ENCODE measurements at places on chromosomes 5 and 9.

DNA sequence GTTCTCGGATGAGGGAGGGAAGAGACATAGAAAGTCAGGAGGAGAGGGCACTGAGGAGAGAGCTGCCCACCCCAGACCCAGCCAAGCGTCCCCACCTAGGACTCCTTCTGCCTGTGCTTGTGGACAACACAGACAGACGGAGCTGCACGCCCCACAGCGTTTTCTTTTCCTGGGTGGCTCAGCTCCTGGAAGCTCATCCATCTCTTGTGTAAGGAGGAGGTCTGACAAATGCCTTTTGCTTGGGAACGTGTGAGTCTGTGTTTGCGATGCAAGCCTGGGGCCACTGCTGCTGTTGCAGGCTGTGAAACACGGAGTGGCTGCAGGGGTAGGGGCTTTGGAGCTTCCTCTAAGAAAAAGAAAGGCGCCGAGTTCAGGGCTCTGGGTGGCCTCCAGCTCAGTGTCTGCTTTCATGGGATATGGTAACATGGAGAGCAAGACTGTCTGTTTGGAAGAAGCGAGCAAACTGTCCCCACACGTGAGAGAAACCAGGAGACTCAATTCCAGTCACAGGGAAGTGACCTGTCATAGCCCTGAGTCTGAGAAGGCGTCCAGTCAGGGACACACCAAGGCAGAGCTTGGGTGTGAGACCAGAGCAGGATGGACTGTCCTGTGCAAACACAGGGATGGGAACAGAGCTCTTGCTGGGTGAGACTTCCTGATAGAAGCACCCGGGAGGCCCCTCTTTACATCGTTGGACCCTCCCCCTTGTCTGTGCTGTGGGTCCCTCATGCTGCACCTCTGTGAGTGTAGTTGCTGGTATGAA is 42.7 kb downstream of the GADD45G start:
- DNase-seq, result no peak

GRCh38 chr9:121261755-121262154 is 6.2 kb upstream of the GSN start:
- no peak for DNase-seq

- DNase-seq, result peak; percentile 29
Measured at GRCh38 chr5:107869438-107870115, 198.8 kb upstream of the EFNA5 start.

DNA sequence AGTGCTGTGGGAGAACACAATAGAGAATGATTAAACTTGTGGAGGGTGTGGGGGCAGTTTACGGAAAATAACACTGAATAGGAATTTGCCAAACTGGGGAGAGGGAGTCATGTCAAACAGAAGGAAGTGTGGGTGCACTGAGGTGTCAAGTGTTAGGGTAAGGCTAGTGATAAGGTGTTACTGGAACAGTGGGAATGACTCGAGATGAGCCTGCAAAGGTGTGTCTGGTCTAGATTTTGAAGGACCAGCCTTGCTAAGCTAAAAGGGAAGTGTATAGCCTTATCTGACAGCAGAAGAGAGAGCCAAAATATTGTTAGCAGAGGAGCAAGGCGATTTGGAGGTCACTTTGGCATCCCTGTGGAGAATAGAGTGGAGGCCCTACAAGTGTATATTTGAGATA is 4.2 kb downstream of the CNOT6 start:
- no peak for DNase-seq
